ENCODE measurements at places on chromosomes 11 and 22.

GRCh38 chr22:42613872-42614301, 796 bp downstream of the POLDIP3 start:
- DNase-seq, result no peak

DNA sequence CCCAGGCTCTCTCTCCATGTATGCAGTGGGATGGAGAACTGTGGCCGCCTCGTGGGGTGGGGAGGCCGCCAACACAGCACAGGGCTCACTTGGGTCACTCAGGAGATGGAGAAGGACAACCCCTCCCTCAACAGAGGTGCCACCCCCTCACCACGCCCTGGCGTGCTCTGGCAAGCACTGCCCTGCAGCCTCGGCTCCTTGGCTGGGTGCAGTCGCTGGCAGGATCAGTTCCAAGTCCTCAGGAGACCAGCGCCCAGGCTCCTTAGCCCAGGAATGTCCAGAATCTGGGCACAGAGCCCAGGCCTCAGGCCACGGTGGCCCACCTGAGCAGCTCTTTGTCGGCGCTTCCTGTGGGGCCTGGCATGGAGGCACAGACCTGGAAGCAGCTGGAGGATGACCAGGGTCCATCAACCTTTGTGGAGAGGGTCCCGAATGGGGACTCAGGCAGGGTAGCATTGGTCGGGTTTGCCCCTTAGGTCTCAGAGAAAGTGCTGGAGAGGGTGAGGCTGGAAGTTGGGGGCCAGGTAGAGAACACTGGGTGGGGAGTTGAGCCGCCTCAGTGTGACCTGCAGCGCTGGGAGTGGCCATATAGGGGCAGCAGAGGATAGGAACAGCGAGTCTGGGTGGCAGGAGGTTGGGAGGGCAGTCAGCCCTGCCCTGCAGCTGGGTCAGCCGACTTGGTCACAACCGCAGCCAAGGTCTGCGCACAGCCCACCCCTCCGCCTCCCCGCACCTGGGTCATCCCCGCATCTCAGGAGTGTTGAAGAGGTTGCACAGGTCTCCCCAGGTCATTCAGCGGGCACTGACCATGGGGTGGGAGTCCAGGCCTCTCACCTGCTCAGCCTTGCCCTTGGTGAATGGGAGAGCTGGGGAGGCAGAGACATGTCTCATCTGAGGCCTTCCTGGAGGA, 8.2 kb downstream of the SUSD2 start:
- DNase-seq, result no peak

GRCh38 chr11:68113986-68114385, 7.2 kb downstream of the CHKA start:
- no peak for DNase-seq

- DNase-seq, result no peak
Measured at GRCh38 chr11:19980957-19981669, 179.2 kb downstream of the DBX1 start.

GRCh38 chr11:65066805-65067291, 8.5 kb upstream of the NAALADL1 start:
- no peak for DNase-seq

DNA sequence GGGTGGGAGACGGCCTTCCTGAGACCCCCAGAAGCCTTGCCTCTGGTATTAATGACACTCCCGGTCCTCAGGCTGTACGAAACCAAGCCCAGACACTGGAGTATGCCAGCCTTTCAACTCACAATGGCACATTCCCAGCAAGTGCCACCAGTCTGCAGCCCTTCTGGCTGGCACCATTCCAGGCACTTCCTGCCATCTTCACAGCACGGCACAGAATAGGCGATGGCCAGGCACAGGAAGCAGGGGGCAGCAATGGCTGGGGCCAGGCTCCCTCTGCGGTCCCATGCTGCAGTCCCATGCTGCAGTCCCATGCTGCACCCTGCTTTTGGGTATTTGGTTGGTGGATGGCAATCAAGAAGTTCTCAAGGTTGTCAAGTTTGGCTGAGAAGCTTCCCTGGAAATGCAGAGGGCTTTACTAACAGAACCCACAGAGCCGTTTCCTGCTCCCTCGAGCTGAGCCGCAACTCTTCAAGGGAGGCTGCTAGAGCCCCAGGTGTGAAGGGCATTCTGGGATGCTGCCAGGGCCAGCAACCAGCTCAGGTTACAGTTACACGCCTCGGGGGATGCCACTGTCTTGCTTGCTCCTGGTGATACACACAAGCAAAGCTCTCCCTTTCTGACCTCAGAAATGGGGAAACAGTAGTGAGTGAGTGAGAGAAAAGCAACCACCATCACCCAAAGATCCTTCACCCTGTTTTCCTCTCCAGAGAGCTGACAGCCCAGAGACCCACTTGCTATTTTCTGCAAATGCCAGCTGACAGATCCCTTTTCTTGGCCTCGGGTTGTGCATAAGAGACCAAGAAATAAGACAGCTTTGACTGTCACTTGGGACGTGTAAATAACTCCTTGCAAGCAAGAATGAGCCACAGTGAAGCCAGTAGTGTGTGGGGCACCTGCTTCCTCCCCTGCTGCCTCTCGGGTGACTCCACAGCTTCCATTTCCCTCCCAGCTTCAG, 23.9 kb downstream of the LRFN4 start:
- DNase-seq, result no peak

GRCh38 chr11:24511511-24511910, 14.7 kb downstream of the LUZP2 start:
- no peak for DNase-seq

- DNase-seq, result no peak
Measured at GRCh38 chr22:30077279-30077880, 2.9 kb upstream of the HORMAD2 start.

DNA sequence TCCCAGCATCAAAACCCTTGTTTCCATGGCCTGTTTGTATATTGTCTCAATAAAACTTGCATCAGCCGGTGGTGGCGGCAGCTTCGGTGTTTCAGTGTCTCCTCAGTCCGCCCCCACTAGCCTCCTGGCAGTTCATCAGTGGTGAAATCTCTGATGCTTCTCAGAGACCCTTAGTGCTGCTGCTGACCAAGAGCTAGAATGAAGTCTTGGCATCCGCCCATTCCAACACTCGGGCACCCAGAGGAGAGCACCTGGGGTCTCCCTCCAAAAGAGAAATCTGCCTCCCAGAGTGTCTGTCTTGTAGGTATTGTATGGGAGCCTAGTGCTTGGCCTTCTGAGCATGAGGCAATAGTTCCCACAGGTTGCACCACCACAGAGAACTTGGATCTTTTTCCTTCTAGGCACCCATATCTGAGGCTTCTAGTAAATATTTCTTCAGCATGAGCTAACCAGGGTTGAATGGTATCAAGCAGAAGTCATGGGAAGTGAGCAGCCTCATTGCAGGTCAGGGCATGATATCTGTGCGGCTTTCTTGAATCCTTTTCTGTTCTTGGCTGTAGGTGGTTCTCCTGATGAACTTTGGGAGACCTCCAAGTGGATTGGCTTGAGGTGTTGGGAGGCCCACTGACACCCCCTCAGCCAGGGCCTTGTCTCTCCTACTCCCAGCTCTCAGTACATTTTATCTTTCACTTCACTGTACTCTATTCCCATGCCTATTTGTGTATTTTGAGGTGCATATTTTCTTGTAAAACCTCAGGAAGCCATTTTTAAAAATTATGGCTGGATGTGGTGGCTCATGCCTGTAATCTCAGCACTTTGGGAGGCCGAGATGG, 13.2 kb upstream of the AIFM3 start:
- DNase-seq, result no peak

GRCh38 chr22:38782402-38783094, 11.4 kb downstream of the DNAL4 start:
- DNase-seq, result no peak

DNA sequence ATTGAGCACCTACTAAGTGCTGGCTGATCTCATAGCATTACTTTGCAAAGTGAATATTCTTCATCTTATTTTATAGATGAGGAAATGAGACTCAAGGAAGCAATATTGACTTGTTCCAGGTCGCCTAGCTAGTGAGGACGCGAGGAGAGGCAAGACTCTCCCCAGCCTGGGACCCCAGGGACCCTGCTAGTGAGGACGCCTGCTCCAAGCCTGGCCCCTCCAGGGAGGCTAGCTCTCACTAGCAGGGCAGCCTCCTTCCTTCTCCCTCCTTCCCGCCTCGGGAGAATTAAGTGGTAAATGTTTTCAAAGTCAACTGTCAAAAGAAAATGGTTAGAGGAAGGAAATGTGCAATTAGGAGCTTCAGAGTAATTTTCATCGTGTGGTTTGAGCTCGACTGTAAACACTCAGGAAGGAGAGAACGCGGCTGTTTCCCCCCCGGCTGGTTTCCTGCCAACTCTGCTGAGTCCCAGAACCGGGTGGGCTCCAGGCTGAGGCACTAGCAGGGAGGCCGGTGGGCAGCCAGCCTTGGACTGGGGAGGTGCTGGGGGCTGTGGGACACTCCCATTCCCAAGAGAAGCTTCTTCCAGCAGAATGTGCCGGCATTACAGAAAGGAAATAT, 17.9 kb downstream of the MYEOV start:
- DNase-seq, result no peak

DNA sequence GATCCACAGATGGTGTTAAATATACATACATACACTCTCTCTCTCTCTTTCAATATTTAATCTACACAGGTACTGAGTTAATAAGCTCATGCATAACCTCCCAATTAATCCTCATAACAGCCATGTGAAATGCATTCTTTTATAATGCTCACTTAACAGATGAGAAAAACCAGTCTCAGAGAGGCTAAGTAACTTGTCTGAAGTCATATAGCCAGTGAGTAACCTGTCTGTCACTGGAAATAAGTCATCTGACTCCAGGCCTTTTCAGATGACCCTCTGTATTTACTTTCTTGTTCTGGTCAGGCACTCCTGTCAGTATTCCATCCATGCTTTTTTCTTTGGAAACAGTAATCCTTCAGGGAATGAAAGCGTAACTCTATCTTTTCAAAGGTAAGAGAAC, 594.0 kb upstream of the TENM4 start:
- no peak for DNase-seq

DNA sequence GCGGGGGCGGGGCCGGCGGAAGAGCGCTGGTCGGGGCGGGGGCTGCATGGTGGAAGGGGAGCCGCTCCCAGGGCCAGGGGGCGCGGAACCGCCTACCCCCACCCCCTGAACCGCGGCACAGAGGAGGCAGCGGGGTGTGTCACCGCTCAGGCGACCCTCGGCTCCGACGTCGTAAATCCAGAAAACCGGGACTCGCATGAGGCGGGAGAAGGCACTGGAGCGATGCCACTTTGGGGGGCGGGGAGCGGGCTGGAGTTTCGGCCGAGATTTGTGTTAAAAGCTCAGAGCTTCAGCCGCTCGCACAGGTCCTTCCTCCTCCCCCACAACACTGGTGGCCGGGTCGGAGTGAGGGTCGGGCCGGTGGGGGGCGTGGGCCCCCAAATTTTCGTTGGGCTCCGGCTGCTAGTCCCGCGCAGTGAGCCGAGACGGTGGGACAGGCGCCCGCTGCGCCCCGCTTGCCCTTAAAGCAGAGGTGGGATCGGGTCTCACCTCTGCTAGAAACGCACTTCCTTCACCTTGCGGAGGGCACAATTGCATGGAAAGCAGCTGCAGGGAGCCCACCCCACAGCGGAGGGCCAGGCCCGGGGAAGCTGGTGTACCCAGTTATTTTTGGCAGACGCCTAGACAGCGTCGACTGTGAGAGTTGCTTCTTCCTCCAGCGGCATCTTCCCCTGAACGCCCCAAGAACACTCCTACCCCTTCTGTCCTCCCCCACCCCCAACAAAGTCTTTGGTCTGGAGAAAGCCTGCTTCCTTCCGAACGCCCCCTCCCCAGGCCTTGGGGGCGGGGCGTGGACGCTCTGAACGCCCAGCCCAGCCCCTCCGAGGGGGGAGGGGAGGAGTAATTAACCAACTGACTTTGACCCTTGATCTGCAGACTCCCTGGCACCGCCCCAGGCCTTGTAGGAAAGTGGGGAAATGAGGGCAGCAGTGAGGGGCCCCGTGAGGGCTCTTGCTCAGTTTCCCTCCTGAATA, 1.1 kb downstream of the OVOL1 start:
- no peak for DNase-seq

DNA sequence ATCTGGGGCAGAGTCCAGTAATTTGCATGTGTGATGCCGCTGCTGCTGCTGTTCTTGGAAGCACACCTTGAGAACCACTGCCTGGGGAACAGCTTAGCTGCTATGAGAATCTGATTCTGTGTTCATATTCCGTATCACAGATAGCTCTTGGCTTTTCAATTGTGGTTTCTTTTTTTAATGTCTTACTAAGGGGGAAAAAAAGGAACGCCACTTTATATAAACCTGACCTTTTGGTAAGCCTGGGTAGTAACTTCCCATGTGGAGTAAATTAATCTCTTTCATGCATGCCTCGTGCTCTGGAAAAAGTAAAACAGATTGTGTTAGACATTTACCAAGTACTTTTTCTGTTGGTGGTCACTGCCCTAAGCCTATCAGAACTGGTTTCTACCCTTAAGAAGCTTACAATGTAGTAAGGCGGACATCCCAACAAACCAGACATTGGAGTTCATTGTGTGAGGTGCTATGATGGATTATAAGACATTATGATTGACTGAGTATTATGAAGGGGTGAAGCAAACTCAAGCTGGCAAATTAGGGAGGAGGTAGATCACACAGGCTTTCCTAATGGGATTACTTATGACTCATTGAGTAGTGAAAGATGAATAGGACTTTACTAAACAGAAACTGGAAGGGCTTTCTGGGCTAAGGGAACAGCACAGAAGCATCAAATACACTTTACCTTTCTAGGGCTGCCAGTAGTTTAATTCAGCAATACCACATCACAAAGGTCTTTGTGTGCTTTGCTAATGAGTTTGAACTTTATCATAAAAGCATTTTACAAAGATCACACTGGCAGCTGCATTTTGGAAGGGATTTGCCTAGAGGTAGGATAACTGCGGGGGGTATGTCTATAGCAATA, 64.7 kb downstream of the MAML2 start:
- no peak for DNase-seq

DNA sequence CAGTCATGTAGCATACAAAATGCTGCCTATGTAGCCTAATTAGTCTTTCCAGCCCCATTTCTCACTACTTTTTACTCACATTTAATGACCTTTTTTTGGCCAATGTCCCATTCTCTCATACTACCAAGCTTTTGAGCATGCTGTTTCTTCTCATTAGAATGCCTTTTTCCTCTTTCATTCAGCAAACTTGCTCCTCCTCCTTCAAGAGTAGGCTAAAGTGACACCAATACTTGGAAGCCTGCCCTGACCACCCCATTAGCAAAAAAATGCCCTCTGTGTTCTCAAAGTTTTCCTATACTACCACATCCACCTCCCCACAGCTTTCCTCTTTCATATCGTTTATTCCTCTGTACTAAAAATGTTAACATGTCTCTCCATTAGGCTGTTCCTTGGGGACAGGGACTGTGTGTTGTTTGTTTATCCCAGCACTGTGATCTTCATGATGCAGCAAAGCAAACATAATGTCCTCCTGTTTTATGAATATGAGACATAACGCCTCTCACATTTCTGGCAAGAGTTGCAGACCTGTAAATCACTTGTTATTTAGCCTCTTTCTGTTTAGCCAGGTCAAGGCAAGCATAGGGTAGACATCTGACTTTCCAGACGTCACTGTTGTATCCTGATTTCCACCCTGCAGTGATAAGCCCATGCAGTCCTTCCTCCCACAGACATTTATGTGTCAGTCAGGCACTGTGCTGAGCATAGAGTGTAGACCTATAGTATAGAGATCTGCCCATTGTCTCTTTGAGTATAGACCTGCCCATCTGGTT, 62.0 kb upstream of the UCP3 start:
- DNase-seq, result no peak

Measured in activated CD4-positive, alpha-beta T cell treated with anti-CD3 and anti-CD28 coated beads for 1 hour (primary cell).